ENCODE measurements at places on chromosomes 7 and 10.

- no peak for DNase-seq
Observed at GRCh38 chr7:46317256-46317655, 396.2 kb upstream of the IGFBP3 start.

DNA sequence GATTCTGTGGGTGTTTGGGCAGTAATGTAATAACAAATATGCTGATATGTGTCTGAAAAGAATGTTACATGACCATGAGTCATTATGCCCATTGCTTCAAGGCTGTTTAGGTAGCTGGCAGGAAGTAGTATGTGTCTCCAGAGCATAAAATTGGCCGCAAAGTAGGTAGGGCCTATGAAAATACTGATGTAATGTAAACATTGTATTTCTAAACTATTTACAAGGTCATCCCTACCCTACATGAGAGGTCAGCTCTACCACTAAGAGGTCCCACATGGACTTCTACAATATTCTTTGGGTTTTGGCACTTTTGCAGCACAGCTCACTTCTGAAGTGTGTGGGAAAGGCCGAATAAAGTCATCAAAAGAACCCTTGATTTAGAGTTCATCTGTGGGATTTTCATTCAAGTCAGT is 301.9 kb downstream of the AHR start:
- DNase-seq: no peak

DNA sequence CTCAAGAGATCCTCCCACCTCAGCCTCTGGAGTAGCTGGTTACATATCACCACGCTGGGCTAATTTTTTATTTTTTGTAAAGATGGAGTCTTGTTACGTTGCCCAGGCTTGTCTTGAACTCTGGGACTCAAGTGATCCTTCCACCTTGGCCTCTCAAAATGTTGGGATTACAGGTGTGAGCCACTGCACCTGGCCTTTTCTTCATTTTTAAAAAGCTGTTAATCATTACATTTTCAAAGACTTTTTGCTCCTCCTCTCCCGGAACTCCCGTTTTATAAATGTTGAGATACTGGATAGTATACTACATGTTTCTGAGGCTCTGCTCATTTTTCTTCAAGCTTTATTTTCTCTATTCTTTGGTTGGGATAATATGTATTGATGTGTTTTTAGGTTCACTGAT is 16.4 kb downstream of the AOAH start:
- DNase-seq: no peak

DNA sequence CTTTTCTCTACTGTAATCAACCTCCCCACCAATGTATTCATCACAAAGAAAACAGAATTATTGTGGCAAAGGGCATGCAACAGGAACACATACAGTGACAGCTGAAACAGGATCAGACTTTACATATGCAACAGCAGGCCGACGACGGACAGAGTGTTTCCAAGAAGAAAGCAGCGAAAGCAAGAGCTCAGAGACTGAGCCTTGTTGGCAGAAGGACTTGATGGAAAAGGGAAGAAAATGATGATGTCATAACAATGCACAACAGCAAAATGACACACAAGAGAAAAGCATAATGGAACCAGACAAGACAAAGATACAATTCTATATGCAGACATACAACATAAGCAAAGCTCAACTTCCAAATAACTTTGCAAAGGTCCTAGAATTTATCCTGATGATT is 106.5 kb downstream of the ARHGAP12 start:
- DNase-seq: no peak

- no peak for DNase-seq
Observed at GRCh38 chr10:6579183-6579903, 733 bp downstream of the PRKCQ start.

DNA sequence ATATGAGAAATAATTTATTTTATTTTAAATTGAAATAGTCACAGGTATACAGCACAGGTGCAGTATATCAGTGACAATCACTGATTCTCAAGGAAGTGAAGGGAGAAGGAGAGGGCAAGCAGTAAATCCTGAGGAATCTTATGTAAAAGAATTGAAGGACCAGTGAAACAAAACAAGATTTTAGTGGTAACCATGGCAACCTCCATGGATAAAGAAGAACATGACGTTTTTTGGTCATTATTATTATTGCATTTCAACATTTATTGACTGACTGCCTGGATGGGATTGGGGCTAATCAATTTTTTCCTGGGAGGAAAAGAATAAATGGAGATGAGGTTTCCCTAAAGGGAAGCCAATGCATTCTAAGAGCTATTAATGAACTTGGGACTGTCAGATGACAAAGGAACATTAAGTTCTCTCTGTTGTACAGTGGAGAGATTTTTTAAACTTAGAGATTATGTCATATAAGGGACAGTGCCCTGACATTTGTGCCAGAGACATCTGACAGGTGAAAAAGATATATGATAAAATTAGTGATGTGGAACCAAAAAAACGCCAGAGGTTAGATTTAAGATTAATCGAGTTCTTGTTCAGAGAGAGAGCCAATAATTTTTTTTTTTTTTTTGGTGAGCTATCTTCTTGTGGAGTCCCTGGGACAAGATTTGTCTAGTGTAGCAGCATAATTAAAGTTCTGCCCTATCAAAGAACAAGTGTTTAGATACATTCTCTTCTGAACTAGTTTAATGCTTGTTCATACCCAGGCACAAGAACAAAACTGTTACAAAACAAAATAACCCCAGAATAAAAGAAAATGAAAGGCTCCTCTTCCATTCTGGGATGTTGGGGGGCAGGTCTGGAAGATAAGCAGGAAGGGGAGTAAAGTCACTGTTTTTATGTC is 279.9 kb downstream of the CSTF2T start:
- no peak for DNase-seq

Data from effector CD8-positive, alpha-beta T cell (primary cell).